ENCODE measurements at places on chromosomes 13 and 19.

GRCh38 chr19:34512254-34512822, 30.8 kb downstream of the WTIP start:
- no peak for DNase-seq

GRCh38 chr19:10096615-10096963, 5.9 kb downstream of the ANGPTL6 start:
- no peak for DNase-seq

DNA sequence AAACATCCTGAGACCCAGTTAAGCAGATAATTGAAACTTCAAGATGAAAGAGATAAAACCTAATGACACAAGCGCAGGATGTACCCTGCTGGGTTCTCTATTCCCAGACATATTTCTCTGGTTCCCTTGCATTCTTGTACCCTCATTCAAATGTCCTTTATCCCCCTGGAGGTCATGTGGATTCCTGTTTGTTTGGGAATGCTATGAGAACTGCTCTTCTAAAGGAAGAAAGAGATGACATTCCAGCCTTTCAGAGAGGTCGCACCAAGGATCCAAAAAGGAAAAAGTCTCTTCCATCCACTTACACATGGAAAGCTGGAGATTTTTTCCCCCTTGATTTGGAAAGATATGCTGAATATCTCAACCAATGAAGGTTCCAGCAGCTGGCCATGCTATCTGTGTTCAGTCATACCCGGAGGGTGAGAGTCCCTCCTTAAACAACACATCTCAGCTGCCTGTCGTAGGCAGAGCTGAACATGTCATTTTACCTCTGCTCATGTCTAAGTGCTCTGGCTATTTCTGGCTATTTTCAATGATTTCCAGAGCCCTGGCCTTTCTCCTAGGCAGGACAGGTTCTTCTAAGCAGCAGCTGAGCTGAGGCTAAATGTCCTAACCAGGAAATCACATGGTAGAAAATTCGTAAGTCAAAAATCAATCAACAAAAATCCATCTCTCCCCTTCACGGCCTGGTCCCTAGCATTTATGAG, 52.5 kb downstream of the C13orf42 start:
- DNase-seq, result no peak

DNA sequence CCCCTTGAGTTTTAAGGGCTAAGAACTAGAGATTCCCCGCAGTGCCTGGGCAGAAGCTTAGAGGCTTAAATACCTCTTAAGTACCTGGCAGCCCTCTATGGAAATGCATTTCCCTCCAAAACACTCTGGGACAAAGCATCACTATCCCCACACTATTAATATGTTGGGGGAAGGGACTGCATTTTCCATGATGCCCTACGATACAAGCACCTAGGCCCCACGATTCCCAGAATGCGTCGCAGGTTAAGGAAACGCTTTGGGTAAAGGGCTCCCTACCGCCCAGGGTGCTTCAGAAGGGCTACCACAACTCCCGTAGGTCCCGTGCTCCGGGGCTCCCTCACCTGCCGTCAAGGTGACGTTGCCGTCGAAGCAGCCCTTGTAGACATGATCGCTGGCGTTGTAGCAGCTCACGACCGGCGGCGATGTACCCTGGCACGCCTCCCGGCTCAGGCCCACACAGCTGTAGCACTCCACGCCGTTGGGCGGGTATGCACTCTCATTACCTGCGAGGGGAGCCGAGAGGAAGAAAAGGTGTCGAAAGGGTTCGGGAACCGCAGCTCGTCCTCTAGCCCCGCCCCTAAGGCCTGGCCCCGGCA, 2.5 kb downstream of the LYPD3 start:
- no peak for DNase-seq

- DNase-seq, result peak; percentile 70
Observed at GRCh38 chr19:8336660-8337059, 6.4 kb downstream of the KANK3 start.

DNA sequence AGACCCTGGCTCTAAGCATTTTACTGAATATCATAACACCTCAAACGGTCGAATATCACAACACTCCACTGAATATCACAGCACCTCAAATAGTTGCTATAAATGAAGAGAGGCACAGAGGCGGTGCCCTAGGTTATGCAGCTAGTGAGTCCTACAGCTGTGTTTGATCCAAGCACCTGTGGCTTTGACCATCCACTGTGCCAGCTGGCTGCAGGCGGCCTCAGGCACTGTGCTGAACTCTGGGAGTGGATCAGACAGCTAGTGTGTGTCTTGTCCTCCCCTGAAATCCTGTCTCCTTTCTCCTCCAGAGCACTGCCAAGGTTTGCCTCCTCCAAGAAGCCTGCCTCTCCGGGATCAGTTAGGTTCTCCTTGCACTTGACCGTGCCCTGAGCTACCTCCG, 7.3 kb downstream of the NOSIP start:
- DNase-seq, result no peak

- DNase-seq, result no peak
Observed at GRCh38 chr19:29396925-29397324, 128.9 kb upstream of the VSTM2B start.

GRCh38 chr13:90738881-90739280, 608.6 kb upstream of the MIR17HG start:
- DNase-seq, result no peak

DNA sequence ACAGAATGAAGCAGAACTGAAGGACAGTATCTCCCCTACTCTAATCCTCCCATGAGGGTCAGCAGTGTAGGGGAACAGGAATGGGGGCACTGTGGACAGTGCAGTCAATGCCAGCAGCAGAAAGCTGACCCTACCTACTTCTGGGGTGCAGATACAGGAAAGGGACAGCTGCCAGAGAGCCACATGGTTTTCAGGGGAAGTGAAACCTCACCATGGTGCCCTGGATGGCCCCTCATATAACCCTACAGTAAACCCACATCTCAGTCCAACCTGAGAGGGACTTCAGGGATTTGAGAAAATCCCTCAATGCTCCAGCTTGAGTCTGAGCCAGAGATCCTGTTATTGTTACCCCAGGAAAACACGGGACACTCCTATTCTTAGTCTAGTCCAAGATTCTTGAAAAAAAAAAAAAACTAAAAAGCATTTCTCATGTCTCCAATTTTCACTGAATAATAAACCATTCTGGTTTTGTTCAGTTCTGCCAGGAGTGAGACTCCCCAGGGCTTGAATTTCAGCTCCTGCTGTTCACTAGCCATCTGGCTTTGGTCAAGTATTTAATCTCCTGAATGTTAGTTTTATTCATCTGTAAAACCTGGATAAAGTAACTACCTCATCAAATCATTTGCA, 511.6 kb upstream of the ARGLU1 start:
- no peak for DNase-seq

DNA sequence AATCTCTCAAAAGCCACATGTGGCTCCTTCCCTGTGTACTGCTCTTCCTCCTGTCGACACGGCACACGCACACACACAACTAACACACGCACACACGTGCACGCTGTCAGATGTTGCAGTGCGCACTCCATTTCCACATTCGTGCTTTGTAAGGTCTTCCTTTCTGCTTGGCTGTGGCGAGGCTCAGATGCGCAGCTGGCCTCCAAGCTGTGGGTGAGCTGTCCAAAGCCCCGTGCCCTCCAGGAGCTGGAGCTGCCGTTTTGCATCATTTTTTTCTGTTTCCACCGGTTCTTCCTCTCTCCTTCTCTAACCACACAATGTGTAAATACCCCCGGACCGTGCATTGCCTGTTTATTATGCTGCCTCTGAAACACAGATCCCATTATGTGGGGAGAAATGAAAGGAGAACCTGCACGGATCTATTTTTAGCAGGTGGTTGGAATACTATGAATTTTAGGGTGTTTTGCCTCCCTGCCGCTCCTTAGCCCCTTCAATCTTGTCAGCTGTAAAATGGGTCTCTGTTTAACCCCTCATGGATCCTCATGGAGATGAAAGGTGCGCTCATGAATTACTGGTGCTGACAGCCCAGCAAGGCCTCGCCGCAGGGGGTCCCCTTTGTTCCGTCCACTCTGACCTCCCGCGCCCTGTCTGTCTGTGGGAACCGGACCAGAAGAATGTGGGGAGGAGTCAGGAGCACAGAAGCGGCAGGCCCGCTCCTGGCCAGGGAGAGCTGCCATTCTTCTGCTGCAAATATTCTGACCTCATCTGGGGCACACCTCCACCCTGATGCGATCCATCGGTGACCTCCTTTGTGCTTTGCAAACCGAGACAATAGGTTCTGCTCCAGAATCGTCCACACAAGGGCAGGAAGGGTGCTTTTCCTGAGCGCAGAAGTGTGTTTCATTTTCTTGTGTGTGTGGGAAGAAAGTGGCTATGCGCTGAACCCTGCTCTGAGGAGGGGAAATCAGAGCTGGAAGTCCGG, 137.7 kb downstream of the SOX1 start:
- DNase-seq, result no peak

All from inflammatory macrophage treated with lipopolysaccharide for 1 hour (primary cell).